ENCODE measurements at places on chromosomes 7 and 10.
A peak's percentile ranks its signal among the peaks of the same experiment; 100 is the strongest.

DNA sequence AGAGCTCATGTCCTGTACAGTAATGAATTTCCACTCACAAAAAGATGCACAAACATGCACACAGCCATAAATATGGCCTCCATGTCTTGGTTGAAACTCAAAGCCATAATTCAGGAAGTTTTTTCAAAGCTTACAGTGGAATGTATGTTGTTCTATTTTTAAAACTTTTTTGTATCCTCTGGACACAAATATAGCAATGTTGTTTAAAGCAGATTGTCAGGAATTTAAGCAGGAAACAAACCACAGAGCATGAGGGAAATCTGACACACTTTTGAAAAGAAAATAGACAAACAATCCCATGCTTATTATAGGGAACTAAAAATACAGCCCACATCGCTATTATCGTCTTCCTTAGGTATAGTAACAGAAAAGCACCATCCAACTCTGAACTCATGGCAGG, 21.5 kb downstream of the LRRN3 start:
- DNase-seq, result no peak

DNA sequence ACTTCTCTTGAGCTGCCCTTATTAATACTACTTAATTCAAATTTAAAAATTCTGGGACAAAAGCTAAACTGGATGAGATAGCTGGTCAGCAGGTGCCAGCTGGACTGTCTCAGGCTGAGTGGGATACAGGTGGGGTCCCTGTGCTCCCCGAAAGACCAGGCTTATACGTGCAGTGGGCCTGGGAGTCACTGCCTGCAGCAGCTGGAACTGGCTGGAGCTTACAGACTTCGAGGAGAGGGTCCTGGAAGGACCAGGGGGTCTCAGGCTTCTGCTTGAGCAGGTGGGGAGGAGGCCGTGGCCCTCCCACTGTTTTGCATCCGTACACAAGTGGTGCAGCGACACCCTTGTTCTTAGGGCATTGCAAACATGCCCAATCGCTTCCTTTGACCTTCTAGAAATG, 203.7 kb downstream of the GLRX3 start:
- no peak for DNase-seq

- no peak for DNase-seq
Measured at GRCh38 chr10:33160151-33160550, 174.3 kb downstream of the NRP1 start.

DNA sequence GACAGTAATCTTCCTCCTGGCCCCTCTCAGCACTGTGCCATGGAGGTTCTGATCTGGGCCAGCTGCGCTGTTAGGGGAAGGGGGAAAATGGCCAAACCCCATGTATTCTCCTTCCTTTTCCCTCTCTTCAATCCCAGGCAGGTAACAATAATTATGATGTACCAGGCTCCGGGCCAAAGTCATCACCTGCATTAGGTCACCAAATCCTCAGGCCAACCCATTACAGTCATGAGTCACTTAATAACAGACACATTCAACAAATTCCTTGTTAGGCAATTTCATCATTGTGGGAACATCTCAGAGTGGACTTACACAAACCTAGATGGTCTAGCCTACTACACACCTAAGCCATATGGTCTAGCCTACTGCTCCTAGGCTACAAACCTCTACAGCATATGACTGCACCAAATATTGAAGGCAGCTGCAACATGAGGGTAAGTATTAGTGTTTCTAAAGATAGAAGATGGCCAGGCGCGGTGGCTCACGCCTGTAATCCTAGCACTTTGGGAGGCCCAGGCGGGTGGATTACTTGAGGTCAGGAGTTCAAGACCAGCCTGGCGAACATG, 2.2 kb upstream of the HSPB1 start:
- peak; percentile 65 for DNase-seq

DNA sequence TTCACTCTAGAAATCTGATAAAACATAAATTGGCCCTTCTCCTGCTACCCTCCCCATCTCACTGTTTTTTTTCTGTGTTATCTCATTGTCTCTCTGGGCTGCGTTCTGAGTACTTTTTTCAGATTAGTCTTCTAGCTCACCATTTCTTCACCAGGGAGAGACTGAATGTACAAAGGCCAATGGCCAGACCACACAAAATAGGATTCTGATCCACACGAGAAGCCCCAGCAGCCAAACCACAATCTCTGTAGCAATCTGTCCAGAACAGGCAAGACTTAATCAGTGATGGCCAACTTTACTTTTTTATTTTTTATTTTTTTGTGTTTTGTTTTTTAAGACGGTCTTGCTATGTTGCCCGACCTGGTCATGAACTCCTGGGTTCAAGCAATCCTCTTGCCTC, 55.9 kb upstream of the PAPSS2 start:
- DNase-seq, result no peak

DNA sequence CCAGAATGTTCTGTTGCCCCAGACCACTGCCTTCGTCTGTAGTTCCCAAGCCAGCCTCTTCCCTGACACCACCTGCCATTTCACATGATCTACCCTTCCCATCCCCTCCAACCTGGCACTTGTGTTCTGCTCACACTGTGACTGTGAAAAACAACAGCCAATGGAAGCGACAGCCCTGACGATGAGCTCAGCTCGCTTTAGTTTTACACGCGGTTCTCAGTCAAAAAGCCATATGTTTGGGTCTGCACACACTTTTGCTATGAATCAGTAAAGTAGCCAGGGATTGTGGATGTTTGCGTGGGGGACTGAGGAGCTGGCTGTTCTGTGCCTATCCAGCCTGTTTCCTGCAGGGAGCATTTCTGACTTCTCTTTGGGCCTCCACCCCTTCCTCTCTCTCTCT, 282.7 kb downstream of the WDR11 start:
- DNase-seq, result no peak

DNA sequence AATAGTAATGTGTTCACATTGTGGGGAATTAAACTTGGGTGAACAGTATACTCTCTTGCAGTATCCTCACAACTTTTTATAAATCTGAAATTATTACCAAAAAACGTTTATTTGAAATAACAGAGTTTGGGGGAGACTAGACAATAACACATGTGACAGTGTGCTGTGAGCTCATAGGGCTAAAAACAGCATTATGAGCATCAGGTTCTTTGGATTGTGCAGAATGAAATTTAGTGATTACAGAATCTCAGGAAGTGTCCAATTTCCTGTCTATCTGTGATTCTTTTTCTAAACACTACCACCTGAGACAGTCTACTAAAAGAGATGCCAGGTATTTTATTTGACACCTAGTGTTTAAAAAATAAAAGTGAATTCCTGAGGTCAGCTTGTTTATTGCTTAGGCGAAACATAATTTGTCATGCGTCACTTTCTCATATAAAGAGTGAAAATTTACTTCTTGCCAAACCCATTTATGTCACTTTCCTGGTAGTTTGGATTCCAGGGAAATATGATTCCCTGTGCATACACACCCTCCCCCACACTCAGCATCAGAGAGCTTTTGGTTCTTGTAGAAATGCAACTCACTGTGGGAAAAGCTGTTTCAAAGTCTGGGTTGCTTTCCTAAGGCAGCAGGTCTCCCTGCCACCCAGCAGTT, 71.2 kb downstream of the AOAH start:
- DNase-seq, result no peak
